NCI-H460 (cell line): ENCODE measurements at places on chromosomes 2 and 18.

GRCh38 chr2:190896477-190896876 is 15.9 kb downstream of the GLS start:
- no peak for DNase-seq

DNA sequence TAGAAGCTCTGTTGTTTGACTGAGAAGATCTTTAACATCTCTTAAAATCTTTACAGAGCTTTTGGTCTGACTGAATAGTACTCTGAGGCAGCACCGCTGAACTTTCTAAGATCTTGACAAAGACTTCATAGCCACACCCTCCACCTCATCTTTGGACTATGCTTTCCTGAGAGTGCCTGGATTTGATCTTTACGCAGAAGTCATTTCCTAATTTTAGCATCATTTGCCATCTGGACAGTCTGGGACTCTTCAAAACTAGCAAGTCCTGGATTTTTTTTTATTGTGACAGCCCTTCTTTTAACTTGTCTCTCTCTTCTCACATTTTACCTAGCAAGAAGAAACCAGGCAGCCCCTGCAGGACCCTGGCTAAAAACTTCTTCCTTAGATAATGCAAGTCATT is 188.8 kb downstream of the CTIF start:
- no peak for DNase-seq

GRCh38 chr2:207039225-207039624 is 99.9 kb downstream of the CPO start:
- no peak for DNase-seq

GRCh38 chr2:22769497-22769896 is 615.5 kb upstream of the KLHL29 start:
- no peak for DNase-seq

GRCh38 chr2:168910330-168910729 is 9.2 kb downstream of the G6PC2 start:
- DNase-seq, result no peak

DNA sequence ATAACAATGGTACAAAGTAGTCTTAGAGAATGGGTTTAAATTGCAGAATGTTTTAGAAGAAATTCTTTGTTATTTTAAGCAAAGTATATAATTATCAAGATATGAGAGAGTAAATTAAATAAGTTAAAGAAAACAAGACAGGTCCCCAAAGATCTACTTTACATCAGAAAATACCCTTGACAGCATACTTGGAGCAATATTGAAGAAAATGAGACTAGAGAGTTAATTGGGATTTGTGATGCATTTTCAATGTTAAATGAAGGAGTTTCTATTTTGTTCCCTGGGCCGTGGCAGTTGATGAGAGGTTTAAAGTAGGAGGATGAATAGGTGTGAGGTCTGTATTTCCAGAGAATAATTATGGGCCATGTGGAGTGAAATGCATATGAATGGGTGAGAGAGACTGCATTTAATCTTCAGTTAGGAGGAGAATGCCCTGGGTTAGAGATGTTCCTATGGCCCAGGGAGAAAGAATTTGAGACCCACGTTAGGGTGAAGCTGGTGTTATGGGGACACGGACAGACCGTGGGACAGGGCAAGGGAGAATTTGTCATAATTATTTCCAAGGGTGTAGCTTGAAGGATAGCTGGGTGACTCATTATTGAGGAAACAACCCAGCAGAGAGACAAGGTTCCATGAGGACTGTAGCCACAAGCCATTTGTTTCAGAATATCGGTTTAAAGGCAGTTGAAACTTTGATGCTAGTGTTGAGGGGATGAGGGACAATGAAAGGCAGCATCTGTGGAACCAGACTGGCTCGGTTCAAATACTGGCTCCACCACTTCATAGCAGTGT is 22.7 kb downstream of the MGAT5 start:
- DNase-seq, result no peak

GRCh38 chr18:48279312-48279711 is 129.9 kb downstream of the ZBTB7C start:
- no peak for DNase-seq

- no peak for DNase-seq
Observed at GRCh38 chr2:147759536-147759935, 85.3 kb upstream of the ACVR2A start.

- DNase-seq, result no peak
Observed at GRCh38 chr2:54997826-54998225, 52.4 kb downstream of the RTN4 start.

- DNase-seq, result no peak
Observed at GRCh38 chr2:16023506-16024360, 83.4 kb downstream of the MYCN start.

- no peak for DNase-seq
Observed at GRCh38 chr2:144254342-144255235, 265.3 kb downstream of the ZEB2 start.

DNA sequence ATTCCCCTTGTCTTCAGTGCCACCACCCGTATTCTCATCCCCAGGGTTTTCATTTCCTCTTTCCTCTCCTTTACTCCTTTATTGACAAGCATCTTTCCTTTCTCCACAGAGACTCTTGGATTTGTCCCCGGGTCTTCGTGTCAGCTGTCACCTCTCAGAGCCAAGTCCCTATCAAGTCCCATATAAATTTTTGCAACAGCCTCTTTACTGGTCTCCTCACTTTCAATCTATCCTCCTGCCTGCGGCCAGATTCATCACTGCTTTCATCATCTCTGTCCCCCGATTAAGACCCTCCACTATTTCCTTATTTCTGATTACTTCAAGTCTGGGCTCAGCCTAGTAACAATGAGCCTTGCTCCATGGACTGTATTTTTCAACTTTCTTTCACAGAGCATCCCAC is 113.8 kb downstream of the CTAGE1 start:
- DNase-seq, result no peak

- no peak for DNase-seq
Observed at GRCh38 chr2:176075481-176075880, 8.3 kb downstream of the EVX2 start.

DNA sequence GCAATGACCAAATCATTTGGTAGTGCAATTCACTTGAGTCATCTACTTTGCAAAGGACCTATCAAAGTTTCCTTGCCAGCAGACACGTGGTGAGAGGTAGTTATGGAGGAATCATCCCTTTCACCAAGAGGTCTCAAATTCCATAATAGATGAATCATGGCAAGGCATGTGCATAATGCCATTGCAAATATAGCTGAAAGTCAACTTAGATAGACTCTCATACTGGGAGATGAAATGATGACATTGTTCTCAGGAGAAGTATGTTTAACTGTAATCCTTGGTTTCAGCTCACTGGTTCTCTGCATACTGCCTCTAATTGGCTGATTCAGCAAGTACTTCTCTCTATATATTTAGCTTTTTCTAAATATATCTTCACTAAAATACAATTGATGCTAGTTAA is 57.2 kb downstream of the CALCRL start:
- DNase-seq, result peak; percentile 82

DNA sequence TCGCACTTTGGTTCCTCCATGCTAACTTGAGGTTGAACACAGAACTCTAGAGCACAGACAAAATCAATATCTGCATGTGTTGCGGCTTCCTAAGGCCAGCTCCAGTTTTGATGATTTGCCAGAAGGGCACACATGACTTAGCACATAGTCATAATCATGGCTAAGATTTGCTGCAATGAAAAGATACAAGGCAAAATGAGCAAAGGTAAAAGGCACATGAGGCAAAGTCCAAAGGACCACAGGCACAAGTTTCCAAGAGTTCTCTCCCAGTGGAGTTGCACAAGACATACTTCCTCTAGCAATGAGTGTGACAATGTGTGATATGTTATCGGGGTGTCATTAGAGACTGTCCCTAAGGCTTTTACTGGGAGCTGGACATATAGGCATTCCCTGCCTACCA is 24.2 kb upstream of the CXXC1 start:
- no peak for DNase-seq

DNA sequence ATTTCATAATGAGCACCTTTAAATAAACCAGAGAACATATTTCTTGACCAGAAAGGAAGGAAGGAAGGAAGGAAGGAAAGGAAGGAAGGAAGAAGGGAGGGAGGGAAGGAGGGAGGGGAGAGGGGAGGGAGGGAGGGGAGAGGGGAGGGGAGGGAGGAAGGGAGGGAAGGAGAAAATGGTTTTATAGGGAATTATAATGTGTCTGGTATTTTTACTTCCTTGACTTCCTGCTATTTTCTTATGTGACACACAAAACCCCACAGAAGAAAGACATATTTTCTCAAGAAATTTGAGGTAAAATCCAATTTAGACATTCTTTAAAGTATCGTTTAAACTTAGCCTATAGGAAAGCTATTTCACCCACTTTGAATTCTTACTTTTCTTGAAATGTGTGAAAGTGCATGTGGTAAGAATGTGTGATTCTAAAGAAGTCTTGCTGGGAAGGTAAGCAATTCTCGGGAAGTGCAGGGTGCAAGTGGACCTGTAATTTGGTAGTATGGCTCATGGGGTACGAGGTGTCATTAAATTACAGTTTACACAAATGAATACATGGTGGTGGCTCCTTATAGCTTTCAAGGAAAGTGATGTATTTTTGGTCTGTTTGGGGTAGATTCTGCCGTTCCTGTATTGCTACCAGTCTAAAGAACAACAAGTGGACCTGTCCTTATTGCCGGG is 18.0 kb downstream of the RNF125 start:
- DNase-seq, result no peak

GRCh38 chr18:4453874-4454536 is 1.1 kb downstream of the DLGAP1 start:
- no peak for DNase-seq

- DNase-seq, result peak; percentile 66
Observed at GRCh38 chr2:55883829-55884228, 39.8 kb downstream of the EFEMP1 start.

- no peak for DNase-seq
Observed at GRCh38 chr2:121634354-121635307, 14.6 kb downstream of the CLASP1 start.

GRCh38 chr2:105239924-105240323 is 1.6 kb upstream of the GPR45 start:
- no peak for DNase-seq

- DNase-seq, result no peak
Observed at GRCh38 chr2:232741294-232741693, 35.1 kb downstream of the KCNJ13 start.

- no peak for DNase-seq
Observed at GRCh38 chr2:168574856-168575630, 119.0 kb downstream of the CERS6 start.

DNA sequence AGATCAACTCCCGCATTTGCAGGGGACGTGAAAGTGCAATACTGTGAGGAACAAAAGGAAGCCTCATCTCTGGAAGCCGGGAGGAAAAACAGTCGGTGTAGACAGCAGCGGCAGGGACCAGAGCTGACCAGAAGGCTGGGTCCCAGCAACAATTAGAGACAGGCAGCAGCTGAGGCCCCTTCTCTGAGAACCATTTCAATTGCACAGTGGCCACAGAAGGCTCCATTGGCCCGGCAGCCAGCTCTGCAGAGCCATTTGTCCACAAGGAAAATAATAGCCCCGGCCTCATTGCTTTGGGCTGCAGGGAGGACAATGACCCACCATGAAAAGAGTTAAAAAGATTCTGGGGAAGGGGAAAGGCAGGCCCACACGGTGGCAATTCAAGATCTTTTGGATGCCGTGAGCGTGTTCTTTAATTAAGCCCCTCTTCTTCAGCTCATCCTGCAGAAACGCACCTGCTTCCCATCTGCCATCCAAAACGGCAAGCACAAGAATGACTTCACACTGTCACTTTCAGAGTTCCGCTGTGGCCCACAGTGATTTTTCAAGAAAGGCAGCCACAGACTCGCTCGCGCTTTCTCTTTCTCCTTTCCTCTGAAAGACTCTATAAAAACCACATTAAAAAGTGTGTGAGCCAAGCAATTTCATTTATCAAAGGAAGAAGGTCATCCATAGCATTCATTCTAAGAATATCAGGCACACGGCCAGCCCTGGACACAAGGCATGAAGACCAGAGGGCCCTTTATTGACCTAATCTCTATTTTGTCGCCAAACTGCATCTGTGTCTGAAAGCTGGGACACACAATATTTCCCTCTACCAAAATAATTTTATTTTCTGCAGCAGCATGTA is 293.6 kb downstream of the SOX11 start:
- no peak for DNase-seq
